Left renal cortex interstitium (tissue), 4 donors: ENCODE measurements at places on chromosomes 4 and X.

GRCh38 chr4:83631066-83631465 is 95.2 kb downstream of the GPAT3 start:
- DNase-seq, result no peak

DNA sequence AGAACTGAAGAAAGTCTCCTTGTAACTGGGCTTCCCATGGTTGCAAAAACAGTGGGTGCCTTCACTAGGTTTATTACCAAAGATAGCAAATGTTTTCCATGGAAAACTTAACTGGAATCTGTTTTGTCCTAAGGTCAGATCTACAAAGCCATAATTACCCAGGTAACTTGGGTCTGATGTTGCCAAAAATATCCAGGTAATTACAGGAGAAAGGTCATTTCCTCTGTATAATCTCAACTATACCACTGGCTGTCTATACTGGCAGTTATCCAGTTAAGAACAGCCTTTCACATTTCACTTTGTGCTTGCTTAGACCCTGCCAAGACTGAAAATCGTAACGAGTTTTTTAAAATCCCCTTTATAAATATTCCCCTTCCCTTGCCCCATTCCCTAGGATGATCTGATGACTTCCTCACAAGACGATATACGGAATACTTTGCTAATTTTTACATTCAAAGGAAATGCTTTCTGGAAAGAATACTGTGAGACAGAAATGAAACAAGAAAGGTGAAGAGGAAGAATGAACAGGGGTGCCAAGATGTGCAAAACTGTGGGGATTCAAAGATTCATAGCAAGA is 105.5 kb downstream of the MAML3 start:
- no peak for DNase-seq

GRCh38 chr4:19686456-19686855 is 565.2 kb upstream of the SLIT2 start:
- no peak for DNase-seq

GRCh38 chrX:133495464-133496391 is 80.4 kb upstream of the GPC4 start:
- no peak for DNase-seq

GRCh38 chrX:49064303-49064702 is 5.5 kb downstream of the CCDC120 start:
- DNase-seq, result no peak

GRCh38 chrX:23616361-23616760 is 50.9 kb upstream of the PRDX4 start:
- no peak for DNase-seq

DNA sequence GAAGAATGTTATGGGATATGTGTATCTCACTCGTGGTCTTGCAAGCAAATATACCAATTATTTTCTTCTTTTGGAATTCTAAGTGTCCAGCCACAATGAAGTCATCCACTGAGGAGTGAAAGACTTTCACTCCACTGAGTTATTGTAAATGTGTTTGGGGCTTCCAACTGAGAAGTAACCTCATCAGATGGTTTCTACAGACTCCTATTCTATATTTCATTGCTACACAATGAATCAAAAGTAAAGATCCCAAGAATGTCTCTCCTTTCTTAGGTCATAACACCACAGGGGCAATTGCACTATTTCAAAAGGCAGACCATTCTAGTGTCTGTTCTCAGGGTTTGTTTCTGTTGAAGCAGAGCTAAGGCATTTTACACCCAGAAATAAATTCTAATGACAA is 12.3 kb upstream of the VCX2 start:
- DNase-seq, result no peak

DNA sequence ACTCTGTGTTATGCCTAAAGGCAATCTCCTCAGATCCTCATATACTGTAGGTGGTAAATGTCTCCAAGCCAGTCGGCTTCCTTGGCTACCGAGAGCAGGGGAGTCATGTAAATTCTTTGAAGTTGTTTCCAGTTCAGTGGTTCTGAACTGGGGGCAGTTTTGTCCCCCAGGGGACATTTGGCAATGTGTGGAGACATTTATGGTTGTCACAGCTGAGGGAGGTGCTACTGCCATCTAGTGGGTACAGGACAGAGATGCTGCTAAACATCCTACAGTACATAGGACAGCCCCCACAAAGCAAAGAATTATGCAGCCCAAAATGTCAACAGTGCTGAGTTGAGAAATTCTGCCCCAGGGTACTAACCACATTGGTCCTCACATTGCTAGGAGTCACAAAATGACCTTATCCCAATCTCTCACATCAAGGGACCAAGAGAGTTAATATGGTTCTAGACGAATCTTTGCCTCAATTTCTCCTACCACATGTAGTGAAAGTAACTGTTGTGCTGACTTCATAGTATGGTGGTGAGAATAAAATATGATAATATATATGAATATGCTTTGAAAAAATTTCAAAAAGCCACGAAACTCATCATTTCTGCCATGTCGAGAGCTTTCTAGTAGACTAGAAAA is 104.4 kb upstream of the ARHGAP24 start:
- DNase-seq, result no peak

DNA sequence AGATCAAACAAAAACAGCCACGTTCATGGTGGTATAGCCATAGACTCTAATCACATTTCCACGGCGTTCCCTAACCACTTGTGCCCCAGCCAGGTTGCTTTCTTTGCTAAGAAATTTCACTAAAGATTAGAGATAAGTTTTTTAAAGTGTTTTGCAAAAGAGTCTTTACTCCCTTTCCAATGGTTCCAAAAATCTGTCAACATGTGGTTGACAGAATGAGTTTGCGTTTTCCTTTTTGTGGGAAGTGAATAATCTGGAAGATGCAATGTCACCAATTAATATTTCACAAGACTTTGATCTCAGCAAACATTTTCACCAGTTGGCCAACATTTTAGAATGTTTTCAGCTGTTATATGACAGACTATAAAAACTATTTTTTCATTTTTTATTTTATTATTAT is 35.3 kb downstream of the CXCL1 start:
- DNase-seq, result no peak

DNA sequence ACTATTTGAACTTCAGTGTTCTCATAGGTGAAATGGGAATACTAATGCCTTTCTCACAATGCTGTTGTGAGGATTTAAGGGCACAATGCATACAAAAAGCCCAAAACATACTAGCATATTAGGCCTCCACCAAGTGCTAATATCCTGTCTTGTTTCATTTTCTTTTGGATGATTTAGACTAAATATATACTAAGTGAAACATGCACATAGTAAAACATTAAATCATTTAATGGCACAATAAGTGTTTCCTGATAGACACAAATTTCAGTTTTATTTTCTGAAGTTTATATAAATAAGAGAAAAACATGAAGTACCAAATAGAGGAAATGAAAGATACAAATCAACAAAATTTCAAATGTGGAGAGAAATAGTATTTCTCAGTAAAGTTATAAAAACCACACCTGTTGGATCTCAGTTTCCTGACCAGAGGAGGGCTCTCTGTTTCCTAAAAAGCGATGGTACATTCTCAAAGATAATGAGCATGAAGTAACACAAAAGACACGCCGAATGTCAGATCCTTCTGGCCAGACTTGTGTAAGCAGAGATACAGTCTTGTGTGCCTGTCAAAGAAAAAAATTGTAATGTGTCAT is 25.1 kb downstream of the DDX60 start:
- DNase-seq, result no peak

DNA sequence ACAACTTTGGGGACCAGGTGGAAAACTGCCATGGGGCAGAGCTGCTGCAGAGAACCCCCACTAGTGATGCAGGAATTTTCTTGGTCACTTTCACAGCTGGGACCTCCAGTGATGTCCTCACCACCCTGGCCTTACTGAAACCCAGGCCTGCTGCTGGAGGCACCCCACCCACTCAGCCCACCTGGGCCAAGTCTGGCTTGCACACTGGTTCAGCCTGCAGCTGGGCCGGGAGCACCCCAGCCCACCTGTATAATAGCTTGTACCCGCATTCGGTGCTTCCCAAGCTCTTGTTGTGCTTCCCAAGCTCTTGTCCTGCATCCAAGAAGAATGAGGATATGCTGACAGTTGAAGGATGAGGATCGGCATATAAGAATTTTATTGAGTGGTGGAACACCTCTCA is 86.4 kb upstream of the ZMAT1 start:
- DNase-seq, result no peak

GRCh38 chr4:5789141-5789540 is 78.1 kb downstream of the EVC start:
- no peak for DNase-seq

GRCh38 chrX:70480660-70481018 is 36.0 kb downstream of the DLG3 start:
- no peak for DNase-seq

DNA sequence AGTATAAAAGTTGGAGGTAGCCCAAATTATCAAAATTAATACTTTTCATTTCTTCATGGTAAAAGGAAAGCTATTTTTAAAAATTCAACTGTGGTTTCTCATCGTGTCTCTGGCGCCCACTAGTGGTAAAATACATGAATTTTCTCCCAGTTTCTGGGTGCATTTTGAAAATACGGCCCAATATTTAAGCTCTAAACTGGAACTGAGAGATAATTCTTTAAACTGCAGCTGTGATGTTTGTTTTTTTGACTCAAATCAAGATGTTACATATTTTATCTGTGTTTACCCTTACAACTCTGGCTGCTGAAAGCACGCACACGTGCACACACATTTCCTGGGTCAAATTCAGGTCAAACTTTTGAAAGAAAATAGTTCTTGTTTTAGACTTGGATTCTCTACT is 123.9 kb upstream of the ACSL4 start:
- DNase-seq, result no peak

DNA sequence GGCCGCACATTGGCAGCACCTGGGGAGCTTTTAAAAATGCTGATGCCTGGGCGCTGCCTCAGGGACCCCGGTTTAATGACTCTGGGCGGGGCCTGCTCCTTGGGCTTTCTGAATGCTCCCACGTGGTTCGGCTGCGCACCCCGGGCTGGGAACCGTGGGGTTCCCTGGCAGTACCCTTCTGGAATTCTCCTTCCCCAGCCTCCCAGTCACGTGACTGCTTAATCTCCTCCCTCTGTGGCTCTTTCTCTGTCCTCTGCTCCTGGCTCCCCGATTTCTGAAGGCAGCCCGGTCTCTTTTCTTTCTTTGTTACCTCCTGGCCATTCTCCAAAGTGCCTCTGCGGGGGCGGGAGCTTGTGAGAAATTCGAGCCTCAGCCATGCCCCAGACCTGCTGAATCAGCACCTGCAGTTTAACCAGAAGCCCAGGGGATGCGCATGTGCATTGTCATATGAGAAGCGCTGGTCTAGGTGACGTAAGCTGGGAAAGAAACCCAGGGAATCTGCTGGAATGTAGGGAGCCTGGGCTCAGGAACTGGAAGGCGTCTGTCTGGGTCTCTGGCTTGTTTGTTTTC is 16.6 kb downstream of the CLCN4 start:
- DNase-seq, result peak; percentile 71

DNA sequence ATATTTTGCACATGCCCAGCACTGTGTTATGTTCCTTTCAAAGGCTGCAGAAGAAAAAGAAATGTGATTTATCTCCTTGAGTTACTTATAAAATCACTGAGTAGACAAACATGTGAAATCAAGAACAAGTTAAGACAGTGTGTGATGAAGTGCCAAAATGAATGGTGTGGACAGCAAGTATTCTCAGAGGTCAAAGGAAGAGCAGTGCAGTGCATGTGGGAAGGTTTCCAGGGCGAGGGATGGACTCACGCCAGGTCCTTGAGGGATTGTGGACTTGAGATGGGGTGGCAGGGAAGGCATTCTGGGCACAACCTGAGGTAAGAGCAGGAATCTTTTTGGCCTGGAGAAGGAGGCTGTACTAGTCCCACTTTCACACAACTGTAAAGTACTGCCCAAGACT is 115.5 kb downstream of the FNIP2 start:
- DNase-seq, result no peak

GRCh38 chr4:119942806-119943205 is 123.8 kb downstream of the MAD2L1 start:
- DNase-seq, result no peak

DNA sequence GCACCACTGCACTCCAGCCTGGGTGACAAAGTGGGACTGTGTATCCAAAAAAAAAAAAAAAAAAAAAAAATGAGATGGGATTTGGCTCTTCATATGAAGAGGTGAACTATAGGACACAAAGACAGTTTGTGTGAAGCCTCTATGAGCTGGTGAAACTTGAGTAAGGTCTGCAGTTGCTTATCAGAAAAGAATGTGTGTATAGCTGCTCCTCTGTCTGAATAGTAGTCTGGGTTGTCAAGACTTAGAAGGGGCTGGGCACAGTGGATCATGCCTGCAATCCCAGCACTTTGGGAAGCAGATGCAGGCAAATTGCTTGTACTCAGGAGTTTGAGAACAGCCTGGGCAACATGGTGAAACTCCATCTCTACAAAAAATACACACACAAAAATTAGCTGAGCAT is 82.8 kb downstream of the ARSF start:
- DNase-seq, result no peak

DNA sequence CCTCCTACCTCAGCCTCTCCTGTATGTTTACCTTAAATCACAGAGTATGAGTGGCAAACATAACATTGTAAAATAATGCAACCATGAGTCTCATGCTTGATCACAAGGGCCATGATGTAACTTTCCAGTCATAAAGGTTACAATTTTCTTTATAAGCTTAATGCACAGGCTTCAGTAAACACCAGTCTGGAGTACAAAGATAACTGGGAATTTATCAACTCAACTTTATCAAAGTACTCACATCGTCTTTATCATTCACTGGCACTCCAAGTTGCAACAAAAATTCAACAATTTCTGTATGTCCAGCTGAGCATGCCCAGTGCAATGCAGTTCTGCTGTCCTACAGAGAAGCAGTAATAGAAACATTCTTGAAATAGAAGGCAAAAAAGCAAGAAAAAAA is 2.8 kb downstream of the PSMD10 start:
- no peak for DNase-seq

GRCh38 chr4:5708449-5709206 is at the start of gene EVC2:
Gene EVC2, minus strand, starts transcription at chr4:5708559. Its CDS starts 46 bp downstream, at chr4:5708513.
- DNase-seq, result no peak

GRCh38 chr4:125317525-125317877 is 2.7 kb downstream of the FAT4 start:
- DNase-seq, result no peak

DNA sequence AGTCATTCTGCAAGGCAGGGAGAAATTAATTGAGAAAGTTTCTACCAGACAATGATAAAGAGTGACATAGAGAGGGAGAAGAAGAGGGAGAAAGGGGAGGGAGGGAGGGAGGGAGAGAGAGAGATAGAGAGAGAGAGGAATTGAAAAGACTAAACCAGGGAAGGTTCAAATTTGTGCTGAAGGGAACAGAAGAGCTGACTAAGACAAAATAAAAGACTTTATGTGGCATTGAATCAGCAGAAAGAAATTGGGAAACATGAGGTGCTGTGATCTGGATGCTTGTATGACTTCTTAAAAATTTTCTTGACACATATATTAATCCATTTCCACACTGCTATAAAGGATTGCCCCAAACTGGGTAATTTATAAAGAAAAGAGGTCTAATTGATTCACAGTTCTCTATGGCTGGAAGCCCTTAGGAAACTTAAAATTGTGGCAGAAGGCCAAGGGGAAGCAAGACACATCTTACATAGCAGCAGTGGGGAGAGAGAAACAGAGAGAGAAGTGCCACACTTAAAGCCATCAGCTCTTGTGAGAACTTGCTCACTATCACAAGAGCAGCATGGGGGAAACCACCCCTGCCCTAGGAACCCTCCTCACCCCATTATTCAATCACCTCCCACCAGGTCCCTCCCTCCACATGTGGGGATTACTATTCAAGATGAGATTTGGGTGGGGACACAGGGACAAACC is 13.5 kb upstream of the CXCL6 start:
- DNase-seq, result no peak
